ELR (cell line): ENCODE measurements at places on chromosomes 16 and 17.

DNA sequence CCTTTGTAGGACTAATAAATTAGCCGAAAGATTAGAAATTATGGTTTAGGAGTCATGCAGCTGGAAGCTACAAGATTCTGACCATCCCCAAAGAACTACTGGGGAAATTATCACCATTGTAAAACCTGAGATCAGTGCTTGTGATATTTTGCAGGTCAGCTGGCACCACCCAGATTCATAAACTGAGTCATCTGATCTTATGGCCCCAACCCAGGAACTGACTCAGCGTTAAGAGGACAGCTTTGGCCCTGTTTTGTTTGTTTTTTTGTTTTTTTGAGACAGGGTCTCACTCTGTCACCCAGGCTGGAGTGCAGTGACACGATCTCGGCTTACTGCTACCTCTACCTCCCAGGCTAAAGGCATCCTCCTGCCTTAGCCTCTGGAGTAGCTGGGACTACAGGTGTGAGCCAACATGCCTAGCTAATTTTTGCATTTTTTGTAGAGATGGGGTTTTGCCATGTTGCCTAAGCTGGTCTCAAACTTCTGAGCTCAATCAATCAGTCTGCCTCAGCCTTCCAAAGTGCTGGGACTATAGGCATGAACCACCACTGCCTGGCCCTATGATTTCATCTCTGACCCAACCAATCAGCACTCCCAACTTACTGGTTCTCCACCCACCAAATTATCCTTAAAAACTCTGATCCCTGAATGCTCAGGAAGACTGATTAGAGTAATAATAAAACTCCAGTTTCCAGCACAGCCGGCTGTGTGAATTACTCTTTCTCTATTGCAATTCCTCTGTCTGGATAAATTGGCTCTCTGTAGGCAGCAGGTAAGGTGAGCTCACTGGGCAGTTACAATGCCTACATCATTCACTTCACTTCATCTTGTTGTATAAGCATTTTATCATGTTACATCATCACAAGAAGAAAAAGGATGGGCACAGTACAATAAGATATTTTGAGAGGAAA lies 79.4 kb upstream of the KSR1 start:
- DNase-seq = peak; percentile 79

GRCh38 chr16:12262454-12263180 lies 286.1 kb downstream of the SNX29 start:
- DNase-seq = no peak

- no peak for DNase-seq
Observed at GRCh38 chr17:19626079-19626478, 22.5 kb upstream of the ALDH3A2 start.

DNA sequence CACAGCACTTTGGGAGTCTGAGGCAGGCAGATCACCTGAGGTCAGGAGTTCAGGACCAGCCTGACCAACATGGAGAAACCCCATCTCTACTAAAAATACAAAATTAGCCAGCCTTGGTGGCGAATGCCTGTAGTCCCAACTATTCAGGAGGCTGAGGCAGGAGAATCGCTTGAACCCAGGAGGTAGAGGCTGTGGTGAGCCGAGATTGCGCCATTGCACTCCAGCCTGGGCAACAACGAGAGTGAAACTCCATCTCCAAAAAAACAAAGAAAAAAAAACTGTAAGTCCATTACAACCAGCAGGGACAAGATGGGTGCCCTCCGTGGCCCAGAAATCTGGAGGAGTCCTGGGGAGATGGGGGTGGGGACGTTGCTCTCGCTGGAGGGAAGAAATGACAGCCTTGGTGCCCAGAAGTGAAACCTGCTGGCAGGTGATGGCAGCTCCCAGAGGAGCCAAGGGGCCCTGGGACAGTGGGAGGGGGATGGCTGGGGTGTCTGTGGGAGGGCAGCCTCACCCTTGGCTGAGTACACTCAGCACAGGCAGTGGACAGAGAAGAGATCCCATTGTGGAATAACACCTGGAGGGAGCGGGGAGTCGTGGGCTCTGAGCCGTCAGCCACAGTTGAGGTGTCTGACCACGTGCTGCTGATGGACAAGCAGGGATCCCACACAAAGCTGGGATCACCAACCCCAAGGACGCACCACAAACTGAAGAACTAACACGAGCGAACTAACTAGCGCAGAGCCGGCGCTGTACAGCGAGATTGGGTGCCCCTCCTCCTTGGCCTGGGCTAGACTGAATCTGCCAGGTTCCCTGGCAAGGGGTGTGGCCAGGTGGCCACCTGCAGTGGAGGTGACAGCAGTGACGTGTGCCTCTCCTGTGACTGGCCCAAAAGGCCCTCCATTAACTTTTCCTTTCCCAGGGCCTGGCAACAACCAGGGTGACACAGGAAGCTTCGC lies 46.9 kb upstream of the BAHCC1 start:
- no peak for DNase-seq

DNA sequence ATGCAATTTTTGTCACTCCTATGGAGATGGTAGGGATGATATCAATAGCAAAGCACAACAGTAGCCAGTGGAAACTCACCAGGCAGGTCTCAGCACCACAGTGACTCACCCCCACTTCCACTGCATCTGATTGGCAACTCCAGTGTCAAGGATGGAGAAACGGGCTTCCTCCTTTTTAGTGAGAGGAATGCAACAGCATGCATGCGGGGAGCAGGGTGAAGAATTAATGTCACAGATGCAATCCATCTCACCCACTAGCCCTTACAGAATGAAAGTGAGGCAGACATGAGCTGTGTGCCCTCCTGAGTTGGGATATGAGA lies 467.0 kb upstream of the C16orf82 start:
- DNase-seq = no peak

DNA sequence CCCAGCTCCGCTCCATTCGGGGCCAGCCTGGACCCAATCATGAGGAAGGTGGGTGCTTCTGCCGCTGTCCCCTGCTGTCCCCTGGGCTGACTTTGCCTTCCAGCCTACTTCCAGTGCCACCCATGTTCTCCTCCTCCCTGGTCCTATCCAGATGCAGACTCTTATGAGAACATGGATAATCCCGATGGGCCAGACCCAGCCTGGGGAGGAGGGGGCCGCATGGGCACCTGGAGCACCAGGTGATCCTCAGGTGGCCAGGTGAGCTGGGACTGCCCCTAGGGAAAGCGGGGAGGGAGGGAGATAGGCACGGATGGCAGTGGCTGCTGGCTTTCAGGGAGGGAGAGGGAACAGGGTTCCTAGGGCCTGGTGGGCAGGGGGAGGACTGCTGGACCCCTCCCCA lies 7.0 kb downstream of the CD19 start:
- DNase-seq = no peak

DNA sequence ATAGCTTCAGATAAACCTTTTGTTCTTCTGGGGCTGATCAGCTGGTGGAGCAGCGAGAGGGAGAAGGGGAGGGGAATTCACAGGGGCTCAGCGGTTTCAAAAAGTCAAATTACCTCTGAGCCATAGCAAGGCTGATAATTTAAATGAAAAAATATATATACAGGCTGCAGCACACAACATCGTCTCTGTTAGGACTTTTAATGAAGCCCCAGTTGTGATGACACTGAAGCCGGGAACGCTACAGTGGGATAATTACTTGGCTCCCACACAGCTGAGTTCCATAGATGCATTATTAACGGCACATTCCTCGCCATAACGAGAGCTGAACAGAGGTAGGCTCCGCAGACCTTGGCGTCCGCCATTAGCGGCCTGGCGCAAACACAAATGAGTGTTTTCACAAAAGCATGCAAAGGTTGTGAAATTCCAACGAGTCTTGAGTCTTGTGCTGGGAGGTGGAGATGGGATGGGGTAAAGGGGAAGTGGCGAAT lies 216.0 kb downstream of the C16orf78 start:
- DNase-seq = no peak

DNA sequence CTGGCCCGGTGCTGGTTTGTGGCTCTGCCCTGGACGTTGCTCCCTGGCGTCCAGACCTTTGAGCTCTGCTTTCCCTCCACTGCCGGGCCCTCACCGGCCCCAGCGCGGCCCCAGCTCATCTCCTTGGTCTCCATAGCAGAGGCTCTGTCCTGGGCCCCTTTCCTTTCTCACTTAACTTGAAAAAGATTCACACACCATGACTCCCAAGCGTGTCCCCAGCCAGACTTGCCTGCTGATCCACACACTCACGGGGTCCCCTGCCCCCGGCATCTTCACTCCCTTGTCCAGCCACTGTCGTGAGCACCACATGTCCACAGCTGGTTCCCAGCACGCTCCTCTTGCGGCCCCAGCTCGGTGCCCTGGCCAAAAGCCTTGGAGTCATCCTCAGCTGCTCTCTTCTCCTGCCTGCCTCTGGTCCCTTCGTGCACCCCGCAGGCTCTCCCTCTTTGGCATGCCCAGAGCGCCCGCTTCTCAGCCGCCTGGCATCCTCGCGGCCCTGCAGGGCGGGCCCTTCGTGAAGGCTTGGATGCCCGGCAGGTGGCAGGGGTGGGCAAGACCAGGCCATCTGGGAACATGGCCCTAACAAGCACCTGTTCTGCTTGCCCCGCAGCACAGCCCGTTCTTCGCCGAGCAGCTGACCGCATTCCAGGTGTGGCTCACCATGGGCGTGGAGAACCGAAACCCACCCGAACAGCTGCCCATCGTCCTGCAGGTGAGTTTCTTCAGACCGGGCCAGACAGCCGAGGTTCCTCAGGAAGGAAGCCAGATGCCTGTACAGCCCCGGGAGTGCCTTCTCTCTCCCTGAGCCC lies 145.6 kb upstream of the CHMP6 start:
- no peak for DNase-seq

DNA sequence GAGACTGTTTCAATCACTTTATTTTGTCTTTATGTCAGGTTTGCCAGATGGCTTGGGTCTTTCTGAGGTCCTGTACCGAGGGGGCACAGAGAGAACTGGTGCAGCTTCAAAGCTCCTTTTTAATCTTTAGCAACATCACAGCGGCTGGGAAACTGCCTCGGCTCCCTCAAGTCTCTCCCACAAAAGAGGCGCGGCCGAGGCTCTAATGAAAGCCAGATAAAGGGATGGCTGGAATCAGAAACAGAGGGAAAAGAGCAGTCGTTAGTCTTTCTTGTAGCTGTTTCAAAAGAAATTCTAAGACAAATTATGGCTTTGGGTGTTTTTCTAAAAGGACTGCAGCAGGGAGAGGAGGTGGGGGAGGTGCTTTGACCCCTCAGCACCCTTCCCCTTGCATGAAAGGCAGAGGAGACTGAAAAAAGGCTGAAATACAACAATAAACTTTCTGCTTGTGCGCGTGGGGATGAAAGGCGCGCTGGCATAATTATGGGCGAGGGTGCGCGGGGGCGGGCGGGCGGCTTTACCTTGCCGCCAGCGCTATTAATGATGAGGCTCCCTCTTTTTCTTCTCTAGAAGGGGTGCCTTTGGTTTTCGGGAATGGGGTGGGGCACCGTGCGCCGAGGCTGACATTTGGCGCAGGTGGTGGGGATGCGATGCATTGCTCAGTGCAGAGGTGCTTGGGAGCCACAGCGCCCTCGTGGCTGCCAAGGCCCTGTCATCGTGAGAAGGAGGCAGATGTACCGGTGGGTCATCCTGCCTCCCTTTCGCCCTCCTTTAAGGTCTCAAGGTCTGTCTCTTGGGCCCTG lies 22.3 kb upstream of the BRD7 start:
- DNase-seq = no peak

DNA sequence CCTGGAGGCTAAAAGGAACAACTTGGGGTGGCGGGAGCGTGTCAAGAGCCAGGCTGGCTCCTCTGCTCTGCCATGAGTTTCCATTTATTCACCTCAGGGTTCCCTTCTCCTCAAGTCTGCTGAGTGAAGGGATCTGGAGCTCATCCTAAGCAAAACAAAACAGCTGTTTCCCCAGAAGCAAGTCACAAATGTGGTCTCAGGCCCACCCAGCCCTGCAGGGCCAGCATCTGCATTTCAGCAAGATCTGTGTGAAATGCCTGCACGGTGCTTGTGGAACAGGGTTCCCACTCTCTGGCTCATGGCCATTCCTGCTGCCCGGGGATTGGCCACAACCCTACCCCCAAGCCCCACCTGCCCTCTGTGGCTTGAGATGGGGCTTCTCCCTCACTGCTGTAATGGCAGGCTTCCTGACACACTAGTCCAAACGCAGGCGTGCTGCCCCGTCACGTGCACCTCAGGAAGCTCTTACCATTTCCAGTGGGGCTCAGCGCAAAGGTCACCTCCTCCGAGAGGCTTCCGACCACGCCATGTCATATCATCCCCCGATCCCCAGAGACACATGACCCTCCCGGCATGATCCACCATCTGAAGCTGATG lies 2.3 kb downstream of the SLC38A8 start:
- DNase-seq = no peak

DNA sequence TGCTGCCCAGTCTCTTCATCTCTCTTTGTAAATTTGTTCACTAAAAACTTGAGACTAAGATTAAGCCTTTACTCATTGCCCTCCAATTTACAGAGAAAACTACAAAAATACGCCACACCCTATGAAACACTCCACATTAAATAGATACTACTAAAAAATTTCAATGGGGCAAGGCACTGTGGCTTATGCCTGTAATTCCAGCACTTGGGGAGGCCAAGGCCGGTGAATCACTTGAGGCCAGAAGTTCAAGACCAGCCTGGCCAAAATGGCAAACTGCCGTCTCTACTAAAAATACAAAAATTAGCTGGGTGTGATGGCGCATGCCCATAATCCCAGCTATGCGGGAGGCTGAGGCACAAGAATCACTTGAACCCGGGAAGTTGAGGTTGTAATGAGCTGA lies 3.8 kb downstream of the UBE2O start:
- no peak for DNase-seq
